ENCODE measurements at places on chromosomes 12 and 14. TPM values are rescaled to one million over a fixed set of nuclear protein-coding genes. Genes with fewer than 3 reads are reported as not detected.

Gene PRIMA1
- total RNA-seq = not detected

Gene TIMM9
- total RNA-seq = 30.9 TPM

Gene FITM1
- not detected for total RNA-seq

Gene ANO2
- total RNA-seq = 58.5 TPM

Gene SPIC
- not detected for total RNA-seq

Gene SERPINA3
- total RNA-seq = not detected

Gene SLC10A1
- total RNA-seq = not detected

Data from vein endothelial cell (primary cell).